ENCODE measurements at places on chromosomes 1 and 21.

DNA sequence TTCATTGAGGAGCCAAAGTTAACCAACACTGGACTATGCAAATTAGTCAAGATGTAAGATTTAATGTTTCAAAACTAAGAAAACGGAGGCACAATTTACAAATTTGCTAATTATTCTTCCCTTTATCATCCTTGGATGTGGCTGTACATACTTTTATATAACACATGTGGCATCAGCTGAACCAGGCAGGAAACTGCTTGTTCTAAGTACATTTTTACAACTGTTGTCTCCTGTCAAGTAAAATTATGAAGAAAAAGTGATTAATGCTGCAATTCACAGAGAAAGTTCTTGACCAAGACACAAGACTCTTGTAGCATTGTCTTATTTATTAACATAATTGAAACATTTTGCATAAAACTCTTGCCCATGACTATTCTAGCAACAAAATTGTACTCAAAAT, 61.9 kb downstream of the LAMC2 start:
- no peak for DNase-seq

DNA sequence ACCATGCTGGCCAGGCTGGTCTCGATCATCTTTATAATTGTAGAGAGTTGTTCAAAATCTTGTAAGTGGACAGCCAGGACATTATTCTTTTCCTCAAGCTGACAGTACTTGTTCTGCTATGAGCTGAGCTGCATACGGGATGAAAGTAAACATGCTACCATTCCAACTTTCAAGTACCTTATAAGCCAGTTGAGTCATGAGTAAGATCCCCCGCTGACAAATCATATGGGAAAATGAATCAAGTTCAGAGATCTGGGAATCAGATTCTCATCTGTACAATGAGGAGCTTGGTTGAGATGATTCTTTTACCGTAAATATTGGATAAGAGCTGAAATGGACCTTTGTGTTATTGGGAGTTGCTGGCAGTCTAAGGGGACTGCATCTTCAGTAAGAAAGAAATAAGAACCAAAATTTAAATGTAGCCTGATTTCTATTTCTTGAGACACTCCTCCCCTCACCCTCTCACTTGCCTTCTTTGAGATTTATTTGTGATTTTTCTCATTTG, 62.7 kb downstream of the CENPF start:
- DNase-seq, result no peak

GRCh38 chr1:27612718-27613117, 8.8 kb upstream of the AHDC1 start:
- no peak for DNase-seq

- no peak for DNase-seq
These were observed 29.5 kb upstream of the JUN start for GRCh38 chr1:58813361-58813760.

- DNase-seq, result no peak
These were observed 46.6 kb upstream of the RAB4A start for GRCh38 chr1:229224308-229224707.

DNA sequence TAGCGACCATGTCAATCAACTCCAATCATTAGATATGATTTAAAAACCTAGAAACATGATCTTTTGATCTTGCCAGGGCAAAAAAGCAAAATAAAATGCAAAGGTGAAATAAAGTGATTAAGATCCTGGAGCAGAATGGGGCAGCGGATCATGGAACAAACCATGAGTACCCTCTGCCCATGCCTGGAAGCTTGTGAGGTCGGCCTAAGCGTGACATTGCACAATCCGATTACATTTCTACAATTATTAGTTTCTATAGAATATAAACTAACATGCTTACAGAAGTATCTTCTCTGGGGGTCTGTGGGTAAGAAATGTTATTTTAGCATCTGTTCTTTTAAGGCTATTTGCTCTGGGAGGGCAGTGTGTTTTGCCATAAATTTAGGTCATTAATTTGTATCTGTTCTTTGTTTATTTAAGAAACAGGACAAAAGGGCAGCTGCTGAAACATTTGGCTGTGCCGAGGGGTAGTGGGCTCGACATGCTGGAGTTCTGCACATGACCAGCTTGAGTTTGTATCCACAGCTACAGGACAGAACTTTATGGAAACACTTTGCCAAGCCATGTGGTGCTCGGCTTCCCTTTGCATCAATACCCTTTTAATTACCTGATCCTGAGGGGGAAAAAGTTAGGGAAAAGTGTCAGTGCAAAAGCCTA, 55.9 kb downstream of the ZBTB18 start:
- no peak for DNase-seq

GRCh38 chr1:108893141-108893530, 16.4 kb downstream of the GPSM2 start:
- no peak for DNase-seq

- DNase-seq, result no peak
These were observed 24.8 kb upstream of the EYA3 start for GRCh38 chr1:28113242-28113572.

DNA sequence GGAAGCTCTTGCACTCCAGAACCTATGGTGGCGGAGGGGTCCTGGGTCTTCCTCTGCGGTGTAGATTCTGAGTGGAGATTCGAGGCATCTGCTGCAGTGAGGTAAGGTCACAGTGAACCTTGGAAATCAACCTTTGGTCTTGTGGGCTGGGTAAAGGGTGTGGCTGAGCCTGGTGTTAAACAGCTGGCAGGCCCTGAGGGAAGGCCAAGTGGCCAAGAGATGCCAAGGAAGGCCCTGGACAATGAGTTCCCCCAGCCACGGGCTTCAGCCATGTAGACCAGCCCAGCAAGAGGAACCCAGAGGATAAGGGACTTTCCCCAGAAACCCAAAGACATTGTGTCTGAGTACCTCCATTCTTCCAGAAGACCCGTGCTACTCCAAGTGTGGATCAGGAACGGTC, 137.2 kb upstream of the ETS2 start:
- DNase-seq, result no peak

DNA sequence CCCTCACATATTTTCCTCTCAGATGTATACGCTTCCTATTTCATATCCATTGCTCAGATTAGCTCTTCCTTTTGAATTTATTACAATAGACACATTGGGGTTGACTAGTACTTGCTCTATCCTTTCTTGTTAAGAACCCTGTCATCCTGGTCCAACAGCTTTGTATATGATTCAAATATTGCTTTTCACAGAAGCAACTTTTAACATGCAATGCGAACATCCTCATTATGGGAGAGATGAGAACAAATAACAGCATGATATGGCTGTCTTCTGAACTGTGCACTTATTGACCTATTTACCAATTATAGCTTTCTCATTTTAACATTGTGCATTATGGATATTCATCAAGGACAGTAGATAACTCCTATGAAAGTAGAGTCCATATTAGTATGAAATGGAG, 510.8 kb downstream of the PTPRC start:
- no peak for DNase-seq

All from BJ (cell line).